C1 segment of cervical spinal cord (tissue), 14 donors: ENCODE measurements at places on chromosomes 2 and 18.

DNA sequence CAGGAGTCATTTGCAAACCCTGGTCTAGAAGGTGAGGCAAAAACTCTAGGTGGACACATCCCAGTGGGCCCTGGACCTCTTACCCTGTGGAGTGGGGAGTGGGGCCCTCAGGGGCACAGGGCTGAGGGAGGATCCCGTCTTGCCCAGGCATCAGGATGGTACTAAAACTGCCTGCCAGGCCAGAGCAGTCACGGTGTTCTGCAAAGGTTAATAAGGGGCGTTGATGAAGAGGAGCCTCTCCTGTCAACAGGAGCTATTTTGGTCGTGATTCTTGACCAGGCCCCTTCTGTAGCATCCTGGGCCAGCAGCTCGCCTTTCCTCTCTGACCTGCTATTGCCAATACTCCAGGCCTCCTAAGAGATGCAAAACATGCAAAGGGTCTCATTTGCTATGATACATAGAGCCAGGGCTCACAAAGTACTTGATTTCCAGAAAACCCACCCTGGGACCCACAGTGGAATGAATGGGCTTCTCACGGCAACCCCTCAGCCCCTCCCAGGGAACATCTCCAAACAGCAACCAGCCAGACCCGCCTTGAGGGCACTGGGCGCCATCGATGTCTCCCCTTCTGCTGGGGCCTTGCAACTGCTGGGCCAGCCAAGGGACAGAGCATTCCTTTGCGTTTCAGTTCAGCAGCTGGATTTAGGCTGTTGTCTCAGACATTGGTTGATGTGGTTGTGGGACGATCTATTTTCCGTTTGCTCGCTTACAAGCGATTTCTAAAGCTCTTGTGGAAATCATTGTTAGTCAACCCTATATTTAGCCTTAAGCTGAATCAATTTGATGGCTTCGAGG is 111.1 kb downstream of the PDCL3 start:
- no peak for DNase-seq

DNA sequence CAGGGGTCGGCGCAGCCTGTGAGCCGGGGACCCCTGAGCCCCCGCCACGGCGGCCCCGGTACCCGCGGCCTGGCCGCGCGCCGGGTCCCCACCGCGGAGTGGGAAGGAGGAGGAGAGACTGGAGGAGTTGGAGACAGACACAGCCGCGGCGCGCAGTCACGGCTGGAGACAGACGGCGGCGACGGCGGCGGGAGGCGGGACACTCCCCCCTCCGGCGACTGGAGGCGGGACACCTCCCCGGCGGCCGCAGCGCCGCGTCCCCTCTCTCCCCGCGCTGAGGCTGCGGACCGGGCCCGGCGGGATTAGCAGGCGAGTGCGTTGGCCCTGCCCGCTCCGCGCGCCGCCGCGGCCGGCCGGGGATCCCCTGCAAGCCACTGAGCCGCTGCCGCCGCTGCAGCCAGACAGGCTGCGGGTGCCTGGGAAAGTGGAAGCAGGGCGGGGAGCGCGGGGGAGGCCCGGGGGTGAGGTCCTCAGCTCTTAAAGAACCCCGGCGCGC is 1.0 kb upstream of the LDLRAD4 start:
- peak; percentile 52 for DNase-seq

DNA sequence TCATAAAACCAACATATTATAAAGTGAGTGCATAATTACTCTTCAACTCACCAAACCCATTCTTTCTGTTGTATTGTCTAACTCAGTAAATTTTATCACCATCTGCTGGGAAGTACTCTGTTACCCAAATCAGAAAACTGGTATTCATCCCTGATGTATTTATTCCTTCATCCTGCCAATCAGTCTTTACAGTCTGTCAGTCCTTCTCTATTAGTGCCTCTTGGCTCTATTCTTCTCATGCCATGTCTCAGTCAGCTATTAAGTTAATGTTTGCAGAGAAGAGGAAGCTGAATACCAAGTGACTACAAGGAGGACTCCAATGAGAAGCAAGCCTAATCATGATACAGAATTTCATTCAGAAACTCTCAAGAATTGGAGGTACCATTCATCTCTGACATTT is 631.2 kb downstream of the CPS1 start:
- DNase-seq = no peak

DNA sequence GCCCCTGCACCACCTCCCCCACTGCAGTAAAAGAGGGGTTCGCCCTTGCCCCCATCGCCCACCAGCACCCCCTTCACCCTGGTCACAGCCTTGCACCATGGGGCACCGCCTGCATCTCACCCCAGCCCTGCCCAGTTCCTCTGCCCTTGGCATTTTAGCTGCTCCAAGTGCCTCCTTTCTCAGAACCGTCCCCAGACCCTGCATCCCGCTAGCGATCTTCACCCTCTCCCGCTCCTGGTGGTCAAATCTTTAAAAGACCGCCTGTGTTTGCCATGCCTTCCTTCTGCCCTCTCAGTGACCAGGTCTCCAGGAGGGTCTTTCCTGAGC is 114.7 kb upstream of the OTOS start:
- DNase-seq = no peak
